Nephron progenitor cell (in vitro differentiated cells): ENCODE measurements at places on chromosomes 4 and X.

DNA sequence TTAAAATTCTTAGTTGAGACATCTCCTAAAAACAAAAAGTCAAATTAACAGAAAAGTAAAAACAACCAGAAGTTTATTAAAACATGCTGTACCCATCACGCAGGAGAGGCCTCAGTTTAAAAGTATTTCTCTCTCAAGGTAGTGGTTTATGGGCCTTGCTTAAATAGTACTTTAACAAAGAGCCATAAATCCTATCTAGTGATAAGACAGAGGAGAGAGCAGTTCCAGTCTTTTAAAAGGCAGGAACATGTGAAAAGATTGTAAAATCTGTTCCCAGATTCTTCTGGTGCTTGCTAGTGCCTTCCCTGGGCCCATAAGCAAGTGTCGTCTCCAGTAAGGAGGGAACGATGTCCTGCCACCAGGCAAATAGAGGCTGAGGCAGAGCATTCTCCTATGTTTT is 476.3 kb upstream of the ADGRL3 start:
- no peak for DNase-seq

DNA sequence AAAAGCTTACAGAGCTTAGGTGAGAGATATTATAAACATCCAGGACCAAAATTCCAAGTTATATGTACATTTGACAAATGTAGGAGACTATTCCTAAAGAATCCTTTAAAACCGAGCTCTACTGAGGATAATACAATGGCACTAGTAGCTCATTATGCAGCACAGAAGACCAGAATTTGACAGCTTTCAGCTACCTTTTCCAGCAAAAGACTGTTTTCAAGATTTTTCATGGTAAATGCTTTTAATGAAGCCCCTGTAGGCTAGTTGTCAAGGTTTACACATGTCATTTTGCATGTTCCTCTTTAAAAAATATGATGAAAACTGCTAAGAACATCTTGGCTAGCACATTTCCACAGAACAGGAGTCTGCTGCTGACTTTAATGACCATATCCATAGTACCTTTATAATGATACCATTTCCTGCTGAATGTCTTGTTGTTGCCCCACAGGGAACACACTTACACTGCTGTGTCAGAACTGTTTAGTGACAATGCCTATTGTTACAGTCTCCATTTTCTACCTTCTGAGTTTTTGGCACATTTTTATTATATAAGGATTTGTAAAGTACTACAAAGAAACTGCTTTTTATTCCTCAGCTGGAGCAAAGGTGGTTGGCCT is 1382.3 kb downstream of the RAPGEF2 start:
- DNase-seq = no peak

GRCh38 chr4:177771645-177772044 is 329.4 kb upstream of the AGA start:
- DNase-seq = no peak

- no peak for DNase-seq
Measured at GRCh38 chrX:8632924-8633323, 99.0 kb downstream of the ANOS1 start.

- no peak for DNase-seq
Measured at GRCh38 chrX:81957318-81957717, 755.4 kb downstream of the SH3BGRL start.

- no peak for DNase-seq
Measured at GRCh38 chrX:65999563-66000148, 40.2 kb downstream of the VSIG4 start.

DNA sequence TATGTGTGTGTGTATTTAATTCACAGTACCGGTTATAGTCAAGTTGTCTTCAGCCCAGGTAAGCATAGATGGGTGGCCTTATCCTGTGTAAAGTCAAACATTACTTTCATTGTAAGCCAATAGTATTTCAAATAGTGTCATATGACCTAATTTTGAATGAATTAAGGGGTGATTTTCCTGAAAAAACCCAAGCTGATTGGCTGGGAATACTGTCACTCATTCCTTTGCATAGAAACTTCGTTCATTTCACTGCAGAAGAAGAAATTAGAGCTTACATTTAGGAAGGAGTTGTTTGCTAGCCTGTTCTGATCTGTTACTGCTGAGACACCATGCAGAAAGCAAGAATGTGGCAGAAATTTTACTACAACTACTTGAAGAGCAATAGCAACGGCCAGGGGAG is 45.4 kb downstream of the SMARCAD1 start:
- no peak for DNase-seq

GRCh38 chrX:39944416-39944815 is 153.3 kb downstream of the BCOR start:
- DNase-seq = no peak

GRCh38 chr4:139564502-139564901 is 8.5 kb upstream of the SETD7 start:
- DNase-seq = no peak

GRCh38 chrX:136671006-136671610 is 23.1 kb downstream of the CD40LG start:
- no peak for DNase-seq

DNA sequence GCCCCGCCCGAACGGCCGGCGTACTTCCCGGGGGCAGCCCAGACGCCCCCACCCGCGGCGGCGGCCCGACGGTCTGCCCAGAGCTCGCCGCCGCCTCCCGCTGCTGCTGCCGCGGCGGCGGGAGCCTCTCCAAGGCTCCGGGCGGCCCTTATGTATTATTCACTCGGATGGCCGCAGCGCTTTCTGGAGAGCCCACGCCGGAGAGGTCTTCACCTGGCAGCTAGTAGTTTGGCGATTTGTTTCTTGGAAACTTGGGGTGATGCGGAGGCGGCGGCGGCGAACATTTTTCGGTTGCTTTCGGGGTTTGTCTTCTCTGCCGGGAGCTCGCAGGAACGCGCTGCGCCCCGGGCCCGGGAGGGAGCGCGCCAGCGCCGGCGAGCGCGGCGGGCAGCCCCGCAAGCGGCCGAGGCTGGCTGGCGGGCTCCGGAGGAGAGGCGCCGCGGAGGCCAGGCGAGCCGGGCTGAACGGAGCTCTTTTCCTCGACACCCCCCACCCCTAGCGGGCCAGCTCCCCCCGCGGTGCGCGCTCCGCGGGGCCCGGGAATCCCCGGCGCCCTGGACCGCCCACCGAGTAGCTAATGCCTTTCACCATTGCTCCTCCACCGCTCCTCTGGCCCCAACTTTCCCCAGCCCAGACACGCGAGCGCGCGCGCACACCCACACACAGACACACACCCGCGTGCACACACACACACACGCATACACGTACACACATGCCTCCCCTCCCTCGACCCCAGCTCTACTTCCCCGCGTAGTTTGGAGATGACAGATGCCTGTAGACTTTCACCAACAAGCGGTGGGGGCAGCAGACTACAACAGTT is 113.5 kb downstream of the DHX15 start:
- peak; percentile 63 for DNase-seq

GRCh38 chrX:54808109-54808604 is 612 bp downstream of the MAGED2 start:
- DNase-seq = peak; percentile 77

DNA sequence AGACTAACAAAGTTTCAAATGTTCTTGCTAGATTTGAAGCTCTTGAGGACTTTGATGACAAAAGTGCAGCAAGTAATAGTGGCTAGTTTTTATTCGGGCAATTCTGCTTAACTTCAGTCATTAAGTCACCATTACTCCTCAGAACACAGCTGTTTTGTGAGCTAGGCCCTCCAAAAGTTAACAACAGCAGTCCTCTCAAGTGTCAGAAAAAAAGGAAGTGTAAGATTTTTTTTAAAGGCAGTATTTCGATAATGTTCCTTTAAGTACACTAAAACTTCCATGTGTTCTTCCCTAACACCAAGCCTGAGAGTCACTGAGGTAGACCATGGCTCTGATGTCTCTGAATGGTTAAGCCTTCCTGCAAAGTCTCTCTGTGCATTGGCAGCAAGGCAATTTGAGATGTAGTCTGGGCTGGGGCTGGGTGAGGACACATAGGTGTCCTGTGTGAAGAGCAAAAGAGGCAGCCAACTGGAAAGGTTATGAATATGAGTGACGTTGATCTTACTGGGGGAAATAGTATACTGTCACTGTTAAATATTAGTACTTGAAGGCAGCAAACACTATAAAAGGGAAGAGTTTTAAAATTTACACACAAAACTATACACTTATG is 174.0 kb upstream of the MAP3K15 start:
- DNase-seq = no peak

DNA sequence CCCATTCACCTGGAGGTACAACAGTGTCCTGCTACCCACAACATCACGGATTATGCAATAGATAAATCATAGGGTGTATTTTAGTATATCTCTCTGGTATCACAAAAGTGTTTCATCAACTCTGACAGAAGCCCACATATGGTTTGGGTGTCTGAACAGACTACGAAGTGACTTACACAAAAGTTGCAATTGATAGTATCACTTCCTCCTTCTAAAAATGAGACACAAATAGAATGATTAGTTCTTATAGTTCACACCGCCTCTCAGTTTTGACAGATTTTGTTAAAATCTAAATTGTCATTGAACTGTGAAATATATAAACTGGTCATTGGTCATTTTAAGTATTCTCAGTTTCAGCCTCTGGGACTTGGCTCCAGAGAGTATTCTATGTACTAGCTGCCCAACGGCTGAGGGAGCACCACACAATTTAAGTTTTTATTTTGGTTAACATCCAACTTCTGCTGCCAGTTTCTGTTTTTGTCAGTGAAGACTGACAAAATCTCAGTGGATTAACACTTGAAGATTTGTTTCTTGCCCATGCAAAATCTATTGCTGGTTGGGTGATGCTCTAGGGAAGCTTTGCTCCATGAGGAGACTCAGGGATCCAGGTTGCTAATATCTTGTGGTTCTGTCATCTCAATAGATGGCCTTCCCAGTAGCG is 113.8 kb upstream of the PUDP start:
- no peak for DNase-seq

DNA sequence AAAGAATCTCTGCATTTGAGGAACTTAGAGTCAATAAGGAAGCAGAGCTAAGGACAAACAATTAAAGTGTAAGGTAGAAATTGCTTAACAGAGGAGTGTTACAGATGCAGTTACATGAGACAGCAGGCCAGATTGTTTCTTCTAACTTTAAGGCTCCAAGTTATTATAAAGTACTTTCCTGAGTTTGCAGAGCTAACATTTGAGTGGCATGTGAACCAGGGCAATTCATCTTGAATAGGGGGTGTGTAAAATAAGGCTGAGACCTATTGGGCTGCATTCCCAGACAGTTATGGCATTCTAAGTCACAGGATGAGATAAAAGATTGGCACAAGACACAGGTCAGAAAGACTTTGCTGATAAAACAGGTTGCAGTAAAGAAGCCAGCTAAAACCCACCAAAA is 7.6 kb upstream of the LNX1 start:
- no peak for DNase-seq

- DNase-seq = peak; percentile 44
Measured at GRCh38 chr4:94757192-94758140, at the start of gene BMPR1B. Gene BMPR1B (plus strand): TSS chr4:94757955. CDS start chr4:95104425, 346,470 bp downstream.

DNA sequence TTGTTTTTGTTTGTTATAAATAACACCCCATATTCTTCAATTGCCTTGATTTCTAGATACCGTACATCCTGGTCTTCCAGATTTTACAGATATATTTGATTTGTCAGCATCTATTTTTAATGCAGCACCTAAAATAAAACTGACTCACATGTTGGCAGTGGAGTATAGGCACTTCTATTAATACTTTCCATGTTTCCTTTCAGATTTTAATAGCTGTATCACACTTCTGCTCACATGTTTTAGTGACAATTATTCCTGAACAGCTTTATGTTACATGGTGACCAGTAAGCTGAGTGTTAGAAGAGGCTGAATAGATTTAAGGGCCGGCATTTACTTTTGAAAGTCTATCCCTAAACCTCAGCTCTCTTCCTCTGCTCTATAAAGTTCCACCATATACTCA is 46.1 kb downstream of the C4orf46 start:
- DNase-seq = no peak

DNA sequence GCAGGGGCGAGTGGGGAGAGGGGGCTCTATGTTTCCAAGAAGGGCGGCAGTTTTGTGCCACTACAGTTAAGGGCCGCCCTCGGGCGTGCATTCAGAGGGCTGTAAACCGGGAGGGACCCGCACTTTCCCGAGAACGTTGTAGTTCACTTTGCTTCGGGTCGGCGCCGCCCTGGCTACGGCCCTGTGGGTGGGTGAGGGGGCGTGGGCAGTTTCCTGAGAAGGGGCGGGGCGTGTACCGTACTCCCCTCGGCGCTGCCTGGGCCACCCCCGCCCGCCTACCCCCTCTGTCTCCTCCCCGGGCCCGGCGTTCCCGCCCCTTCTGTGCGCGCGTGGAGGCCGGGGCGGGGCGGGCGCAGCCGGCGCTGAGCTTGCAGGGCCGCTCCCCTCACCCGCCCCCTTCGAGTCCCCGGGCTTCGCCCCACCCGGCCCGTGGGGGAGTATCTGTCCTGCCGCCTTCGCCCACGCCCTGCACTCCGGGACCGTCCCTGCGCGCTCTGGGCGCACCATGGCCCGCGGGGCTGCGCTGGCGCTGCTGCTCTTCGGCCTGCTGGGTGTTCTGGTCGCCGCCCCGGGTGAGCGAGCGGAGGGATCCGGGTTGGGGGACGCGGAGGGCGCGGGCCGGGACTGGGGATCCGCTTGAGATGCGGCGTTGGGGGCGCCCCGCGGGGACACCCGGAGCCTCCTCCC is at the start of gene CD99:
Gene CD99, plus strand, starts transcription at position 440 of the 687 bp plus-strand sequence. Its CDS starts 66 bp downstream, at position 506.
- peak; percentile 94 for DNase-seq

GRCh38 chrX:24023972-24024669 is 2.9 kb downstream of the KLHL15 start:
- DNase-seq = no peak

- DNase-seq = peak; percentile 19
Measured at GRCh38 chr4:133320576-133321170, 171.6 kb downstream of the PCDH10 start.

DNA sequence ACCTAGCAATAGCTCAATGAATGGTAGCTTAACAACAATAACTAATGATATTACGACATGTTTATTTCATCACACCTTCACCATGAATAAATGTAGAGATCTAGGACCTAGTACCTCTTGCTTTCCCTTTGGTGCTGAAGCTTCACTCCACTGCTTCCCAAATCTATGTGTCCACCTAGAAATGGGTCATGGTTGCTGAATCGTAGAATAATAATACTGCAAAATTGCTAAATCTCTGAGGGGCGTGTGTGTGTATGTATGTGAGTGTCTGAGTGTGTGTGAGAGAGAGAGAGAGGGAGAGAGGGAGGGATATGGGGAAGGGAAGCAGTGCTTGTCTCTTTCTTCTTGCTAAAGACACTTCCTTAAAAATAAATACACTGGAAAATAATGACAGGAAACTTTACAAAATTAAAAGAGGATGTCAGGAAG is 109.3 kb upstream of the BMP2K start:
- no peak for DNase-seq

- no peak for DNase-seq
Measured at GRCh38 chr4:184457535-184458249, 16.7 kb downstream of the IRF2 start.

- DNase-seq = no peak
Measured at GRCh38 chr4:168409089-168409801, 71.0 kb downstream of the DDX60L start.

- peak; percentile 8 for DNase-seq
Measured at GRCh38 chrX:50691820-50692219, 122.2 kb downstream of the SHROOM4 start.
